ENCODE measurements at places on chromosomes 12 and 14.

- no peak for DNase-seq
Observed at GRCh38 chr14:23751616-23752015, 115.5 kb downstream of the DHRS2 start.

DNA sequence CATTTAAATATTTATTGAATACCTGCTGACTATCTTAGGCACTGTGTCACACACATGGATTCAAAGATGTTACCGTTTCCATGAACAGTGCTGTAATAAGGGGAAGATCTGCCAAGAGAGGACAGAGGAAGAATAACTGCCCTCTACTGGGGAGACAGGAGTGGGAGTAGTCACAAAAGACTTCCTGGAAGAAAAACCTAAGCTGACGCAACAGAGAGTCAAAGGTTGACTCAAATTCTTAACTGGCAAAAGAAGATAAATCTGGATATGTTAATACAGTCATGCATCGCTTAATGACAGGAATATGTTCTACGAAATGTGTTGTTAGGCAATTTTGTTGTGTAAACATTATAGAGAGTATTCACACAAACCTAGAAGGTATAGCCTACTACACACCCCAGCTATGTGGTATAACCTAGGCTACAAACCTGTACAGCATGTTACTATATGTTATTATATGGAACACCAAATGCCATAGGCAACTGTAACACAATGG is 51.5 kb downstream of the DCAF5 start:
- no peak for DNase-seq

DNA sequence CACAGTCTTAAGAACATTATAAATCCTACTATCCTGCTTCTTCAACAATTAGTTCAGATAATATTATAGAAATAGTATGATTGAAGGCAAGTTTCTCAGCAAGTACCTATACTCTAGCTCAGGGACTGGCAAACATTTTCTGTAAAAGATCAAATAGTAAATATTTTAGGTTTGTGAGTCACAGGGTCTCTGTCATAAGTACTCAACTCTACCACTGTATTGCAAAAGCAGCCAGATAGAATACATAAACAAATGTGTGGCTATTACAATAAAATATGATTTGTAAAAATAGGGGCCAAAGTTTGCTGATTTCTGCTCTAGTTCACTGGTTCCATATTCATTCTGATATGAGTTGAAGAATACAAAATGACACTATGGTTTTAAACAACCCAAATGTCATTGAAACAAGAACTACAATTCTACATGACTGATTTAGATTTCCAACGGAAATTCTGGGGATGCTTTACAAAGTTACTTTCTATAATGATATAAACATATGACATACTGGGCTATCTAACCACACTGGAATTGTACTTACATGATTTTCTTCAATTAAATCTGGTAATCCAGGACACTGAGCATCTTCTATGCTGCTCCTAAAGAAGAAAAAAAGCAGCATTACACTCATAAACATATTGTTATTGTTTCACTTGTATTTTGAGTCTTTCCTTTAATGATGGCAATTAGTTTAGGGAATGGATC is 23.2 kb downstream of the LGALS3 start:
- no peak for DNase-seq

DNA sequence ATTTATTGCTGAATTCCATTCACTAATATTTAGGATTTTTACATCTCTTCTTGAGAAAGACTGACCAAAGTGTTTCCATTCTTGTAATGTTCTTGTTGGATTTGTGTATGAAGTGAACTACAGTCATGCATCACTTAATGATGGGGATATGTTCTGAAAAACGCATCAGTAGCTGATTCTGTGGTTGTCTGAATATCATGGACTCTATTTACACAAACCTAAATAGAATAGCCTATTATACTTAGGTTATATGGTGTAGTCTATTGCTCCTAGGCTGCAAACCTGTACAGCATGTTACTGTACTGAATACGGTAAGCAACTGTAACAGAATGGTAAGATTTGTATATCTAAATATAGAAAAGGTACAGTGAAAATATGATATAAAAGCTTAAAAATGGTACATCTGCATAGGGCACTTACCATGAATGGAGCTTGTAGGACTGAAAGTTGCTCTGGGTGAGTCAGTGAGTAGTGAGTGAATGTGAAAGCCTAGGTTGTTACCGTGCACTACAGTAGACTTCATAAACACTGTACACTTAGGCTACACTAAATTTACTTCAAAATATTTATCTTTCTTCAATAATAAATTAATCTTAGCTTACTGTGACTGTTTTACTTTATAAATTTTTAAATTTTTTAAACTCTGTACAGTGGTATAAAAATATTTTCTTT is 27.6 kb upstream of the P2RX4 start:
- no peak for DNase-seq

DNA sequence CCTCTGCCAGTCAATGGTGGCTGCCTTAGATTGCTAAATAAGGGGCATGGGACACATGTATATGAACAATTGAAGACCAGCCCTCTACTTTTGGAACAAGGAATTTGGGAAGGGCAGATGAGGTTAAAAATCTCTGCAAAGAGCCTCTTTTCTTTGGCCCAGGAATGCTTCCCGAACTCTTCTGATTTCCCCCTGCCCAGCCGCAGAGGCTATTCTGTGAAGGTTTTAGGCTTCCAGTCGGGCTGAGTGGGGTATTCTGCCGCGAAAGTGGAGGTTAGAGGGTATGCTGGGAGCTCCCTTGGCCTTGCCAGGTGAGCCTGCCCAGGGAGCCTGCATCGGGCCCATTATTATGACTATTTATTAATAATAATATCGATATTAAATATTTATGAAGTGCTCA is 1.2 kb downstream of the POU6F1 start:
- DNase-seq: no peak

DNA sequence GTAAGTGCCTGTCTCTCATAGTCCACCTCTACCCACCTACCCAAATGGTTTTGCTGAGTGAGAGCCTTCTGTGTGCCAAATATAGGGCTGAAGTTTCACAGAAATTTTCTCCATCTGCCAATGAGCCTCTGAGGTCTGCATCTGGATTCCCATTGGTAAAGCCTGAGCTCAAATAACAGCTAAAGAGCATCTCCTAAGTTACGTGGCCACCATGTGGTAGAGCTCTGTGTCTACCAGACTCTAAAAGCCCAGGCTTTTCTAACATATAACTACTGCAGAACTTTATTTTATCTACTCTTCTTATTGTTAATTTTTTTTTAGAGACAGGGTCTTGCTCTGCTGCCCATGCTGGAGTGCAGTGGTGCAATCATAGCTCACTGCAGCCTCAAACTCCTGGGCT is 16.0 kb downstream of the AMDHD1 start:
- DNase-seq: no peak

DNA sequence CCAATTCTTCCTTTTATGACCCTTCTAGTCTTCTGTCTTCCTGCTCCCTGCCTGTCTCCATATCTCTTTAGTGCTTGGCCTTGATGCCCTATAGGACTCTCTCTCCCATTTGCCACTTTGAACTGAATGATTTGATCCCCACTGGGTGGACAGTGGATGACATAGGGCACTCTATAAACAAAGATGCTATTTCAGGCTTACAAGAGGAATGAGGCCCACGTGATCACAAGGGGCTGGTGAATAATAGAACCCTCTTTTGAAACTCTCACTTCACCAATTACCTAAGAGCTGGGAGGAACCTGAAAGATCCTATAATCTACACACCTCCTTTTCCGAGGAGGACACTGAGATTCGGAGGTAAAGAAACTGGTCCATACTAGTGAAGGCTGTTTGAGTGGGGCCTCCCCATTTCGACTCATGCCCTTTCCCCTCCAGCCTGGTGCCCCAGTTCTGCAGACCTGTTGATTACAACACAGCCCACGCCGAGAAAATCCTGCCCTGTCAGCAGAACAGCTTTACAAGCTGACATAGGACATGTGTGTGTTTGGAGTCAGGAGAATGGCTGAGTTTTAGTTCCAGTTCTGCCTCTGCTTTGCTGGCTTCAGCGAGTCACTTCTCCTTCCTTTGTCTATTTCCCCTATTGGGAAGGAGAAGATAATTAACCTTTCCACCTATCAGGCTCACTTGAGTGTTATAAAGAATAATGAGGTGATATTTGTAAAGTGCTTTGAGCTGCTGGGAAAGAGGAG is 400.3 kb downstream of the ZFP36L1 start:
- no peak for DNase-seq

GRCh38 chr12:3137268-3137781 is 60.1 kb downstream of the TSPAN9 start:
- DNase-seq: no peak

DNA sequence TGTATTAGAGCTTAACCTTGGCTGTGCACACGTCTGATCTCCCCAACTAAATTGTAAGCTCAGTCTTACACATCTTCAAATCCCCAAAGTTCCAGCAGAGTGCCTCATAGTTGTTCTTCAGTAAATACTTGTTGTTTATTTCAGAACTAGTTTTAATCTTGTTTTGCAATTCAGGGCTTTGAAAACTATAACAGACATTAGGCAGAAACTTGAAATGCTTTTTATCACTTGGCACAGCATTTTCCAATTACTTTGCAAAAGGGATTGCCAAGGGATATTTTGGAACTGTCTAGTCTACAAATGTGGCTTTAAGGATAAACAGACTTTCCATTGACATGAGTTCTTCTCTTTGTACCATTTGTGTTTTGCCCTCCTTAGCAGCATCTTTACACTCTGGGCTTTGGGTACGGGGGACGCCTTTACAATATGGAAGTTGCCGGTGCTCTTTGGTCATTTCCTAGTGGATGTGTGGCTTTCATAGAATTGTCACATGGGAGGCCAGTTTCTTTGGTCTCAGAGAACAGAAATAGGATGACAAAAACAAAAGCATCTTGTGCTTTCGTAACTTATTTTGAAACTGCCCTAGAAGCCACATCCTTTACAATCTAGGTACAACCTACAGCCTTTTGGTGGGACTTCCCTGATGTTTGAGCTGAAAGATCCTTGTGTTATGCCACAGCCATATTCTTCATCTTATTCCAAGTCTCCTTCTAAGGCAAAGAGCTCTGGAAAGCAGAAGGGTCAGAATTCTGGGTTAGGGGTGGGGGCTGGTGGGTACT is 96.9 kb downstream of the NPAS3 start:
- no peak for DNase-seq

DNA sequence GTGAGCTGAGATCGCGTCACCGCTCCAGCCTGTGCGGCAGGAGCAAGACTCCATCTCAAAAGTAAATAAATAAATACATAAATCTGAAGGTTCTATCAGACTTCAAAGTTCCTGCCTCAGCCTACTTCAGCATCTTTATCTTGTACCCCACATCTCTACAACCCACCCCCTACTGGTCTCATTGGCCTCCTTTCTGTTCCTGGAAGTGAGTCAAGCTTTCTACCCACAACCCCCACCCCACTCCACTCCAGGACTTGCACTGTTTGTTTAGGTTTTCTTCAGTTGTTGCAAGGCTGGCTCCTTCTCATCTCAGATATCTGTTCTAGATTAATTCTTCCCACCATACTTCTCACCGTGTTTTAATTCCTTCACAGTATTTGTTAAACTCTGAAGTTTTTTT is 714 bp upstream of the PSMC6 start:
- no peak for DNase-seq

- no peak for DNase-seq
Observed at GRCh38 chr12:56257071-56257470, 1.1 kb downstream of the ANKRD52 start.

DNA sequence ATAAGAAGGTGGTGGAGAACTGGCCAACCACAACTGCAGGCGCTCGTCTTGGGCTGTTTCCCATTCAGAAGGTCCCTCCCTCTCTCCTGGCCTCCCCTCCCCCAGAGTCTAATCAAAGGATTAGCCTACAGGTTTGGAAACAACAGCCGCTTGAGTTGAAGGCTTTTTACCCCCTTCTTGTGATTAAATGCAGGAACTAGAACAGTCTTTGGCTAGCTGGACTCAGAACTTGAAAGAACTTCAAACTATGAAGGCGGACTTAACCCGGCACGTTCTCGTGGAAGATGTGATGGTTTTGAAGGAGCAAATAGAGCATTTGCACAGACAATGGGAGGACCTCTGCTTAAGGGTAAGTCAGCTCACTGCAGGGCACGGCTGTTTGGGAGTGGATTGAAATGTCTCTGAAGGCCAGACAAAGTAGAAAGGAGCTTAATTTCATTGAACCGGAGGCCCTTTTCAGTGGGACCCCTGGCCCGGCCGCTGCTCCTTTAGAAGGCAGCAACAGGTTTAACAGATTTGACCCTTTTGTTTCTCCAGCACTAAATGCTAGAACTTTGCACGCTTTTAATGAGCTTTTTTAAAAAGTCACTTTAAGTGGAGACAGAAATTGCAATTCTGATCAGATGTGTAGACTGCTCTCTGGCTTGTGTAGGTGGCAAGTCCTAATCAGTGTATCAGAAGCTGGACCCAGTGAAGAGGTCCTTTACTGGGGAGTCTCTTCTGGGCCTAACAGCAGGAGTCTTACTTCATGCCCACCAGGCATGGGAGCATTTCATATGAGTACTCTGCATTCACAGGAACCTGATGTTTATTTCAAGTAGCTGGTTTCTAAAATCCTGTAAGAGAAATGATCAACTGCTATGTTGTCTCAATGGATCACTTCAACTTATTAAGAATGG is 107.7 kb downstream of the ESR2 start:
- no peak for DNase-seq

DNA sequence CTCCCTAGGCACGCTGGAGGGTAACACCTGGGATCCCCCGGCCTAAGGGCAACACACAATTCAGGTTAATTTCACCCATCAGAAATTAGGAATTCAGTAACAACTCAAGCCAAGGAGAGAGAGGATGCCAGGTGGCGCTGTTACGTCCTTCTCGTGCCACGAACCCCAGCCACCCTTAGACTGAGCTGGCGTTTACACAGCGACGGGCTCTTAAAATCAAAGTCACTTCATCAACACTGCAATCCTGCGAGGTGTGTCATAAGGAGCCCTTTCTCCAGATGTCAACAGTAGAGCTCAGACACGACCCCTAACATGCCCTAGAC is 110.6 kb upstream of the TMEM132D start:
- no peak for DNase-seq

DNA sequence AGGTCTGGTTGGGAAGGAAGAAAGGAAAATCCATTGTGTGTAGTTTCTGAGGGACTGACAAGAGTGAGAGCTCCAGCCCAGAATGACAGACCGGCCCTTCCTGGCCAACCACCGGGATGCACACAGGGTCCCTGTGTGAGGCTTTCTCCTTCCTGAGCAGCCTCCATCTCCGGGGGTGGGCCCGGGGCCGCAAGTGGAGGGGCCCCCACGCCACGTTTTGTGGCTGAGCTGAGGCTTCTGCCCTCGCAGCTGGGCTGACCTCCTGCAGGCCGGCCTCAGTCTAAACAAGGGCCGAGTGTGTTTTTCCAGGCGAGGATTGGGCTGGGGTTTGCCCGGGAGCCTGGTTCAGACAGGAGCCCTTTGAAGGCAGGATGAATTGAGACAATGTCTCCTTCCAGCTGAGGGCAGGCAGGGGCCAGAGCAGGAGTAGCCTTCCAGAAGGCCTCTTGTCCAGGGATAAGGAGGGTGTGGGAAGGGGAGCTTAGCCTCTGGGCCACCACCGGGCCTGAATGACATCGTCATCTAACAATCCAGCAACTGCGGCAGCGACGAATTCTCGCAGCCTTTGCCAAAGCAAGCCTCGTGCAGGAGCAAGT is 96.5 kb upstream of the NCOR2 start:
- no peak for DNase-seq

GRCh38 chr12:4506870-4507269 is 31.8 kb upstream of the RAD51AP1 start:
- no peak for DNase-seq
